Stimulated activated CD4-positive, alpha-beta T cell treated with anti-CD3 and anti-CD28 coated beads, Interleukin-12 subunit alpha, Interleukin-12 subunit beta, amount 100 ng/mL, for 4 hours (primary cell): ENCODE measurements at places on chromosomes 13 and 19.

- no peak for DNase-seq
Measured at GRCh38 chr19:30719999-30720345, 347.8 kb downstream of the ZNF536 start.

DNA sequence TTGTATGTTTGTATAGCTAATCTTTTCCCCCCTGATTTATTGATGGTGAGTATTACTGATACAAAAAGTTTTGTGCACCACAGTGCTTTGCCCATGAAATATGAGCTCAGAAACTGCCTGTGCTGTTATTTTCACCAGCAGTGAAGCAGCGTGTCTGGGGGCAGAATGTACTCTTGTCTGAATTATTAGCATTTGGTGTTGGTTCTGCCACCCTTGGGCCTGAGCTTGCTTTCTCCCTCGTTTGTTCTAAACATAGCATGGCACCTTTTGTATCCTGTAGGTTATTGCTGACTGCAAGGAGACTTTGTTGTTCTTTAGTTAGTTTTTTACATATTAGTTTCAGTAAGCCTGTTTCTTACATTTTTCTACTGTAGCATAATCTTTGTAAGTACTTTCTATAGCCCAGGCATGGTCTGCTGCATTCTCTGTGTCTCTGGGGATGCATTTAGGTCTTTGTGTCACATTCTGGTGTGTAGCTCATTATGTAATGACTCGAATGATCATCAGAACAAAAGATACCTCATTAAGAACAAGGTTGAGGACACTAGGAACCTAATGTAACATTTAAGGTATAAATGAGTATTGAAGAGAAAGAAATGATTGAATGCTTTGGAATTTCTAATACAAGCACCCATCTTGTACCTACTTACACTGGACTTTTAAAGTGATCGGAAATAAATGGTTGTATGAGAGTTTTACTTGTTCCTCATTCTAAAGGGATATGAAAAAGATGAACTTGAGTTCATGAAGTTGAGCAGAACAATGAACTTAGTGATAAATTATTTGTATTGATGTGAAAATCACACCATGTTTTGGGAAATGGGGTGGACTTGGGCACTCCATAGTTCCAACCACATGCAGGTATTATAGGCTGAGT, 50.3 kb upstream of the GPI start:
- no peak for DNase-seq

DNA sequence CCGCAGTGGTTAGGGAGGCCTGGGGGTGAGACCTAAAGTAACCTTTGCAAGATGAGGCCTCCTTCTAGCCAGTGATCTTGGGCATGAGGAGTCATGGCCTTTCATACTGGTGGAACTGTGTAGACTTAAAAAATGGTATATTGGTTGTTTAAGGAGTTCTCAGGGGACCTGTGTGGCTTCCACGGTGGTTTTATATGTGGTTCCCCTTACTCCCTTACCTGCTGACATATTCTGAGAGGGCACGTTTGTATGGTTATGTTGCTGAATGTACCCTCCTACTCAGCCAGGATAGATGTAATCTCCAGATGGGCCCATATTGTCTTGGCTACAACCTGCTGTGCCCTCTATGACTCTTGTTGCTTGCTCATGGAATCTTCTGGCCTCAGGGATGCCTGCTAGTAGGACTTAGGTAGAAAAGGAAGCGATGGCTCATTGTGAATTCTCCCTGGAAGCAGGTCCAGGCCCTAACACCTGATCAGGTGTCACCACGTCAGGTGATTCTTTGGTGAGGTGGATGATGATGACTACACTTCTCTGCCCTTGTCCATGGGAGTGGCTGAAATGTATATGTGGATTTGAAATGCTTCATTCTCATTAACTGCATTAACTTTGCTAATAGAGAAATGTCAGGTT, 1.8 kb downstream of the ZNF460 start:
- no peak for DNase-seq

- DNase-seq: no peak
Measured at GRCh38 chr13:23744315-23744714, 144.9 kb downstream of the MIPEP start.

- no peak for DNase-seq
Measured at GRCh38 chr19:18660051-18660910, 23.2 kb upstream of the CRTC1 start.

DNA sequence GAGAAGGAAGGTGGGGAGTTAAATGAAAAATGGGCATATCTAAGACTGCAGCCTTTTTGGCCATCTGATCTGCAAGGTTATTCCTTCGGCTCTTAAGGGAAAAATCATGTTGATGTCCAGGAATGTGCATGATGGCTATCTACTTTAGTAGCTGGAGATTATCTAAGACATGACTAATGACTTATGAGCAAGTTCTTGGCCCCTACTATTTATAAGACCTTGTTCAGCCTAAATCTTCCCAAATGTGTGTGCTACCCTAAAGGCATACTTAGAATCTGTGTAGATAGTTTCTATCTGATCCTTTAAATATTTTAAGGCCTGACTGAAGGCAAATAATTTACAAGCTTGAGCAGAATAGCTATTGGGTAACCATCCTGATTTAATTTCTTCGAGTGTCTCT, 41.8 kb upstream of the CD177 start:
- DNase-seq: no peak

DNA sequence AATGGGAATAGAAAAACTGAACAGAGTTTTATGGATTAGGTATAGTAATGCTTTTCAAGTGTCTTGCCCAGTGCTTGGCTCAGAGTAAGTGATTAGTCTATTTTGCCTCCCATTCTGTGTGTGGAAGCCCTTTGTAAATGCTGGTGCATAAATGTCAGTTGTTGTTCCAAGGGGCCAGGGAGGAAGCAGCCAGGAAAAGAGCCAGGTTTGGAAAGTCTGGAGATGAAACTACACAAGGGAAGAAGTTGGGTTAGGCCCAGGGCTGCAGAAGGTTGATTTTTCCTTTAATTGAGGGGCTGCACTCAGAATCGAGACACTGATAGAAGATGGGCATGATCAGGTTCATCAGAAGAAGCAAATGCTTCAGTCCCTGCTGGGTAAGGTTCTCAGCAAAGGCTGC, 484.0 kb downstream of the OLFM4 start:
- no peak for DNase-seq

- DNase-seq: no peak
Measured at GRCh38 chr19:1880611-1881392, 4.5 kb downstream of the ABHD17A start.

DNA sequence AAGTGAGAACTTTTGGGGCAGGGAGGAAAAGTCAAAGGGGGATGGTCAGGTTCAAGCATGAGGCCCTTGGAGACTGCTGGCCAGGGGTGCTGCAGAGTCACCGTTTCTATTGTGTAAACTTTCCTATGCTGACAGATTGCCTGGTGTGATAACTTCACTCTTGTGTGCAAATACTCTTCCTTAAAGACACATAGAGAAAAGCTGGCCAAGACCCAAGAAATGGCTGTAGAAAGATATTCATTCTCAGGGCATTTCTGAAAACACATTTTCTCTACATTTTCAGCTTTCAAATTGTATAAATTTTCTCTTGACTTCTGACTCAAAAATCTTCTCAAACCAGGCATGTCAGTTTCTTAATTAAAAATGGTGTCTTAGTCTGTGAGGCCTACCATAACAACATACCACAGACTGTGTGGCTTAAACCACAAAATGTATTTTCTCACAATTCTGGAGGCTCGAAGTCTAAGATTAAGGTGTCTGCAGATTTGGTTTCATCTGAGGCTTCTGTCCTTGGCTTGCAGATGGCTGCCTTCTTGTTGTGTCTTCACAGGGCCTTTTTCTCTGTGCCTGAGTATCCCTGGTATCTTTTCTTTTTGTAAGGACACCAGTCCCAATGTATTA, 304.5 kb downstream of the KCNRG start:
- DNase-seq: no peak

GRCh38 chr13:62931853-62932252, 1516.2 kb upstream of the PCDH20 start:
- DNase-seq: no peak

- DNase-seq: no peak
Measured at GRCh38 chr13:47337781-47338507, 441.1 kb upstream of the HTR2A start.

DNA sequence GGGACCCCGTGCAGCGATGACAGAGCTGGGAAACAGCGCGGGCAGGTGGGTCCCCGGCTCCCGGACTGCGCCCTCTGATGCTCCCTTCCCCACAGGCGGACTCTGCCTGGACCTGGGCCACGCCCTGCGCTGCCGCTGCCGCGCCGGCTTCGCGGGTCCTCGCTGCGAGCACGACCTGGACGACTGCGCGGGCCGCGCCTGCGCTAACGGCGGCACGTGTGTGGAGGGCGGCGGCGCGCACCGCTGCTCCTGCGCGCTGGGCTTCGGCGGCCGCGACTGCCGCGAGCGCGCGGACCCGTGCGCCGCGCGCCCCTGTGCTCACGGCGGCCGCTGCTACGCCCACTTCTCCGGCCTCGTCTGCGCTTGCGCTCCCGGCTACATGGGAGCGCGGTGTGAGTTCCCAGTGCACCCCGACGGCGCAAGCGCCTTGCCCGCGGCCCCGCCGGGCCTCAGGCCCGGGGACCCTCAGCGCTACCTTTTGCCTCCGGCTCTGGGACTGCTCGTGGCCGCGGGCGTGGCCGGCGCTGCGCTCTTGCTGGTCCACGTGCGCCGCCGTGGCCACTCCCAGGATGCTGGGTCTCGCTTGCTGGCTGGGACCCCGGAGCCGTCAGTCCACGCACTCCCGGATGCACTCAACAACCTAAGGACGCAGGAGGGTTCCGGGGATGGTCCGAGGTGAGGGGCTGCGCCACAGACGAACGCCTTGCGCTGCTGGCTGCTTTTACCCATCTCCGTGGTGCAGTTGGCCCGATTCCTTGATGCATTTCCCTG, 7.8 kb upstream of the SELENOV start:
- peak; percentile 56 for DNase-seq

DNA sequence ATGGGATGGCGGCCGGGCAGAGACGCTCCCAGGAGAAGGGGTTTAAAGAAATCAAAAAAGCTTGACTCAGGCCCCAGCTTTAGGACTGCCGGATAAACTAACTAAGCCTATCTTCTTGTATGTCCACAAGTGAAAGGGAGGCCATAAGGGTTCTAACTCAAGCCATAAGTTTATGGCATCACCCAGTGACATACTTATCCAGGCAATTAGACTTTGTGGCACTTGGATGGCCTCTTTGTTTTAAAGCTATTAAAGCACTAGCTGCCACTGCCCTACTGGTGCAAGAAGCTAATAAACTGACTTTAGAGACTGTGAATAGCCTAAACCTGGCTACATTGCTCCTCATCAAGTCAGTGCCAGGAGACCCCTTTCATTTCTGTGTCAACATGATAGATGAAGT, 102.0 kb downstream of the ZNF429 start:
- DNase-seq: no peak

DNA sequence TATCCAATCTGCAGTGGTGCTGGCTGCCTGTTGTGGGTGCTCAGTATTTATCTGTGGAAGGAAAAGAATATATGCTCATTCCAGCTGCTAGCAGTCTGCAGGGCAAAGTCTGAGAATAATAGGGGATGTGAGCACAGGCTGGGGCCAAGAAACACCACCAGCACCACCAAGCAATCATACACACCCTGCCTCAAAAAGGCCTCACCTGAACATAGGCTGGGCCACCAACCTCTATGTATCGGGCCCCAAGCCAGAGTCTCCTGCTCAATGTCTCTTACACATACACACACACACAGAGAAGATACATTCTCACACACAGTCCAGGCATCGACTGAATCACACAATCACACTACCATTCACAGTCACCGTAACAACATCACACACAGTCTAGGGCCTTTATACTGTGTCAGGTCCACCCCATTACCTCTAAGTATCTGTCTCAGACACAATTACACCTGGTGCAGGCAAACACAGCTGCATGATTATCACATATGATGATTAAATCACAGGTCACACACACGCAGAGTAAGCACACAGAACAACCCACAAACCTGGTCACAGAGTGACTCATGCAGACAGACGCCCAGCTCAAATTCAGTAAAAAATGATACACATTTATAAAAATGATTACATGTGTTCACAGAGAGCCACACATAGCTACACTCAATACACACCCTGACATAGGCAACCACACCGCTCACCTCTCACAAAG, 1.3 kb upstream of the ZSCAN22 start:
- no peak for DNase-seq
